Globus pallidus (tissue), 1 donor: ENCODE measurements at places on chromosomes 5 and 9.

- no peak for DNase-seq
Measured at GRCh38 chr9:92976431-92976830, 29.1 kb downstream of the FGD3 start.

GRCh38 chr9:95048225-95049087, 269.1 kb downstream of the FANCC start:
- DNase-seq, result no peak

DNA sequence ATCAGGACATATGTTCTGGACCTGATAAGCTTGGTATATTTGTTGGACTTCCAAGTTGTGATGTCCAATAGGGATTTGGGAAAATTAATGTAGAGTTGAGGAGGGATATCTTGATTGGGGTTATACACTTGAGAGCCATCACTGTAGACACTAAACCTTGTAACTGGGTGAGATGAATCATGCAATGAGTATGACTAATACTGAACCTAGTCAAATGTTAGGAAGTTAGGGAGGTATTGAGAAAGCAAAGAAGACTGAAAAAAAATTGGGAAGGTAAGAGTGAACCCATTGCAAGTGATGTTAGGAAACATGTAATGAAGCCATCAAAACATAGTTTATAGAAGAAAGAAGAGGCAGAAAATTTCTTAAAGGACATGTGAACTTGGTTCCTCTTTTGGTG, 668.4 kb upstream of the CDH9 start:
- DNase-seq, result no peak

DNA sequence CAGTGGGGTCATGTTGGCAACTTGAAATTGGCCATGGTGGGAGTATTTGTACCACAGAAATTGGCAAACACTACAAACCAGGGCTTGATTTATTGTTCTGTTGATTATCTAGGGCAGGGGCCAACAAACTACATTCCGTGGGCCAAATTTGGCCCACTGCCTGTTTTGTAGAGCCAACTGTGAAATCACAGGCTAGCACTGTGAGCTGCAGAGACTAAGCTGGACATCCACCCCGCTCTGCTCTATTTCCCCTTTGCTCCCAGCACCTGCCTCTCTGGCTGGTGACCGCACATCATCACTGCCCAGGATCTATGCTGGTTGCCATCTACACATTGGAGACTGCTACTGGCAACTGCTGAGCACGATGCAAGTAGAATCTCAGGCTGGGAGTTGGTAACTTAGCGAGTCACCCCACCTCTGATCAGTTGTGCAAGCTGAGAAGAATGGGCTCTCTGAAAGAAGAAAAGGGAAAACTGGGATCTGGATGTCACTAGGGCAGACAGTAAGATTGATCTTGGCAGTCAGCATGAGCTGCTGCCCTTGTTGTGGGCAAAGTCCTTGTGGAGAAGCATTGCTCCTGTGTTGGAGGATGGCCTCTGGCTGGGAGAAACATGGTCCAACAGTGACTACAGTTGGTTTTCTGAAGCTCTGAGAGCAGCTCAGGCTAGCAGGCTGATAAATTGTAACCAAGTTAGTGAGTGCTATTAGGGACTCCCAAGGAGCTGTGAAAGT, 144.7 kb upstream of the RAD23B start:
- no peak for DNase-seq

DNA sequence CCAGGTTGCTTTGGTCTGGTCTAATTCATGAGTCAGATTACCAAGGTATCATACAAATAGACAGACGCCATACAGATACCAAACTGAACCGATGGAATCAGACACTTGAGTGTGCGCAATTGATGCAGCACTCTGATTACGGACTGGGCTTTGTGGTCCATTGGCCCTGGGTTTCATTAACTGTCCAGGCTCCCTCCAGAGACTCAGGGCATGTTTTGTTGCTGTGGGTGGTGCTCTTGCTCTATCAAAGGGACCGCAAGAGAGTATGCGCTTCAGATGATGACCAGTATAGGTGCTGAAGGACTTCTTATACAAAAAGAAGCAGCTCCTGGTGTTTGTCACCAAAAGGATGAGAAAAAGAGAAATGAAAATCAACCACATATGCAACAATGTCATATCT, 36.9 kb upstream of the ANKRD55 start:
- DNase-seq, result peak; percentile 16

GRCh38 chr9:112864403-112864802, 26.3 kb downstream of the SLC46A2 start:
- DNase-seq, result no peak

DNA sequence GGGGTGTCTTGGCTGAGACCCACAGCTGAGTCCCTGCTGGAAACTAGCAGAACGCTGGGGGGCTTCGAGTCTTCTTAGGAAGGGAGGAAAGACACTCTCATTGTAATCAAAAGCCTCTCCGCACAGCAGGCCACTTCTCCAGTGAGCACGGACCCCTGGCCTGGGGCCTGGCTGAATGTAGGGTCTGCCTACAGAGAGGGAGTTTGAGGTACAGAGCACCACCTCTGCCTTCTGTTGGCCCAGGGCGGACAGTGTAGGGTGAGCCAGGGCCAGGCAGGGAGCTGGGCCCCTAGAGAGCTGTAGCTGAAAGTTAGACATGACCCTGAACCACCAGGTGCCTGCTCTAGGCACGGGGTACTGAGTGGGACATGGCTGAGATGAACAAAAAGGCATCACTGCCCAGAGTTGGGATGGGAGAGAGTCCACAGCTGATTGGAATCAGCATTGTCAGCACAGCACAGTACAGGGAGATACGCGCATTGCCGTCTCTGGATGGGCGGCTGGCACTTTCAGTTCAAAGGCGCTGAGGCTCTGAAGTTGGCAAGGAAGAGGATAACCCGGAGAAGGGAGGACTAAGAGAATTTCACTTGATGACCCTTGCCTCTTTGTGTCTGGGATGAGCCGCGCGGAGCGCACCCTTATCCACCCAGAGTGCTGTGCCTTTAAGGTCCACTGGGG, 363 bp upstream of the SLC25A48 start:
- no peak for DNase-seq

DNA sequence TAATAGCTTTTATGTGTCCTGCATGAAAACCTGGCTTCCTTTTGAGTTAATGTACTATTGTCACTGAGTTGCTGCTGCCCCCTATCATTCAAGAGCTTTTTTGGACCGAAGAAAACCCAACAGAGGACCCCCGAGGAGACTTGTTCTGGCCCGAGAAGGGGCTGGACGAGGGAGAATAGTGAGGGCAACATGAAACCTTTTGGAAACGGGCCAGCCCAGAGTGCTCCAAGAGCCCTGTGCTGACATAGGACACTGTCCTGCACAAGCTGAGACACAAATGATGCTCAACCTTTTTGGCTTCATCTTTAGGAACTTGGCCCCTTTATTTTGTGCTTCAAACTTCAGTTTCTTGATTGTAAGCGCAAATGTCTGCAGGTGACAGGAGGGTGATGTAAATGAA, 4.0 kb upstream of the GADD45G start:
- no peak for DNase-seq

GRCh38 chr5:96344678-96345577, 88.1 kb downstream of the PCSK1 start:
- DNase-seq, result peak; percentile 55

DNA sequence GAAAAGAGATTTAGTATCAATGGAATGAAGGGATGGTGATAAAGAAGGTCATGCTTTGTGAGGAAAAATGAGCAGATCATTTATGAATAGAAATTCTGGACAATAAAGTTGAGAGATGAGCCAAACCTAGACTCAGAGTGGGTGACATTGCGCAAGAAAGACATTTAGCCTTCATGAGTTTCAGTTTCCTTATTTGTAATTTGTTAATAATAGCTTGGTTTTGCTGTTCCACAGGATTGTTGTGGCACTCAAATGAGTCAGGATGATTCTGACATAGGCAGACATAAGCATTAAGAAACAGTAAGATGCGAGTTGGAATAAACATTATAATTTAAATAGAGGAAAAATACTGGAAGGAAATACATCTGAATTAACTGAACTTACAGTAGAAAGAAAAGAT, 34.8 kb downstream of the ITGA2 start:
- DNase-seq, result no peak

- no peak for DNase-seq
Measured at GRCh38 chr9:114299286-114300152, 23.4 kb upstream of the ORM1 start.

GRCh38 chr9:88187631-88188030, 49.4 kb upstream of the SPATA31C2 start:
- DNase-seq, result no peak

DNA sequence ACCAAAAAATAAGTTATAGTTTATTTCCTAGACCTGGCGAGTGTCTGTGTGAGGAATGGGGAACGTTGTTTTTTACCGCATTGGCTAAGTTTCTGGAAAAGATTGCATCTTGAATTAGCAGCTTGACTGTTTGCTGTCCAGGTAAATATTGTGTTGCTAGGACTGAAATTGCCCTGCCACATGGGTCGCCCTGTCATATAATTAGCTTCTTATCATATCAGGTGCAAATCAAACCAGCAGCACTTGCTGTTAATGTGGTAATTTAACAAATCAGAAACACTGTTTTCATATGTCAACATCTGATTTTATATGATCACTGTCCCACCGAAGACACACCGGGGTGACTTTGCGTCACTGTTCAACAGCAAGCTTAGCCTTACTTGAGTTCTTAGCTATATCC, 63.7 kb upstream of the ZNF622 start:
- no peak for DNase-seq

DNA sequence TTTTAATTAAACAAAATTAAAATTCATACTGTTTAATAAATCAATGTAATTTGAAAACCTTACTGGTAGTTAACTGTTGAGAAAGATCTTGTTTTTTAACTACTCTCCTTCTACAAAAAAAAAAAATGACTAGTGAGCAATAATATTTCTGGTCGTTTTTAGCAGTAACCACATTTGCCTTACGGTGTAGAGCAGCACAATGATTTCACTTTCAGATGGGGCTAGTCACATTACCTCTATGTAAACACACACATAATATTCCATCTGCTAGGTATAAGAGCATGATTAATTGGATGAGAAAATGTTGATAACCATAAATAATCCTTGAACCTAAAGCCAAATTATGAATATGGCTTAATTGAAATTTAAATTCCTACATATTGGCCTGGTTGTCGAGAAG, 198.1 kb downstream of the CHSY3 start:
- DNase-seq, result no peak

GRCh38 chr5:153655201-153655510, 164.7 kb downstream of the GRIA1 start:
- no peak for DNase-seq

DNA sequence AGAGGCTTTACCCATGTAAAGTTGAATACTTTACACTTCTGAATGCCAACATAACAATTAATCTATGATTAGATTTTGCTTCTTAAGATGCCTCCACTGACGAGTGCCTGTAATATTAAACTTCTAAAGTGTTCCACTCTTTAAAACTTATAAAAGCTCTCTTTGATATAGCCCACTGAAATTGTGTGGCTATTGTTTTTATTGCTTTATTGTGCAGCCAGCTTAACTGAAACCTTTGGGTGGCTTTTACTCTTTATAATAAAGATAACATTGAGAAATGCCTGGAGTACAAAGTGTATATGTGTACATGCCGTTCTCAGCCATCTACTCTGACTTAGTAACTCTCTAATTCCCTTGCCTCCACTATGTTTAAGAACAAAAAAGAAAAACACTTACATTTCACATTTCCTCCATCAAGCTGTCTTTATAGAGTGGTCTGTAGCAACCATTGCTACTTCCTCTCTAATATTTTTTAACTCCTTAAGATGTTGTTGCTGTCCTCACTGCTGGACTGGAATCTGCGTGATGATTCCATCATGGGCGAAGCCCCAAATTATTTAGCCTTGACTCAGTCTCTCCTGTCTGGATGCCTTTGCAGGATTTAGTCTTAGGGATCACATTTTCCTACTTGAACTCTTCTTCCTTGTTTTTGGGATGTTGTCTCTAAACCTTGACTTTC, 9.1 kb downstream of the PIK3R1 start:
- no peak for DNase-seq

GRCh38 chr9:100579665-100580064, 1.8 kb downstream of the CAVIN4 start:
- no peak for DNase-seq

GRCh38 chr5:128007939-128008338, 75.6 kb upstream of the SLC12A2 start:
- DNase-seq, result no peak

- DNase-seq, result no peak
Measured at GRCh38 chr5:114734238-114734637, 372.4 kb downstream of the KCNN2 start.

- DNase-seq, result peak; percentile 11
Measured at GRCh38 chr9:4430432-4431261, 59.6 kb upstream of the SLC1A1 start.

- no peak for DNase-seq
Measured at GRCh38 chr5:147687118-147687517, 95.4 kb downstream of the JAKMIP2 start.

GRCh38 chr9:15856591-15856990, 303.7 kb downstream of the CCDC171 start:
- DNase-seq, result no peak

DNA sequence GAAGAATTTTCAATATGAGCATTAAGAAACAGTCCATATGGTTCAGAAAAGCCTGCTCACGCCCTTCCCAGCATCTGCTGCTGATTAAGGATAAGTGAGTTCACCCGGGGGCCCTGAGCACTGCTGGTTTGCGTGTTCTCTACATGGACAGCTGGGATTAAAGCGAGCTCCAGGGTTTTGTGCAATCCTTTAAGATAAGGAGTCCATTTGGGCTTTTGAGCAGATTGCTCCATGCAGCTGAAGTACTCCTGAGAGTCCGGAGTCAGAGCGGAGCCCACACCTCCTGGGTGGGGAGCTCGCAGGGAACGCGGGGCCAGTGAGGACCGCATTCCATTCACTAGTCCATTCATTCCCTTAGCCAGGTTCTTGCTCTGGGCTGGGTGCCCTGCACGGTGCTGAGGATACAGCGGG, 149.3 kb upstream of the COL5A1 start:
- no peak for DNase-seq

- no peak for DNase-seq
Measured at GRCh38 chr5:31936683-31937082, 237.4 kb downstream of the GOLPH3 start.

GRCh38 chr9:28528049-28528448, 954.8 kb upstream of the C9orf72 start:
- DNase-seq, result no peak
